ENCODE measurements at places on chromosomes 2 and 18.

DNA sequence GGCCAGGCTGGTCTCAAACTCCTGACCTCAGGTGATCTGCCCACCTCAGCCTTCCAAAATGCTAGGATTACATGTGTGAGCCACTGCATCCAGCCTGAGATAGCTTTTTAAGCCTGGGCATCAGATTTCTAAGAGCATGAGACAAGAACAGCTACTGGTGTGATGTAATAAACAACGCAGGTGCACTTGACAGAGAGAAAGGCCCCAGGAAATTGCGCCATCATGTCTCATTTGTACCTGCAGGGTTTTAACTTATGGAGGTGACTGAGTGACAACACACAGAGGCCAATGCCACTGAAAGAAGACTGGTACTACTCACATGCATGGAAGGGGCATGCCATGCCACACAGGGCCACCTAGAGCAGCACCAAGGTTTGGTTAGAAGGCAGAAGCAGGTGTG lies 209.4 kb downstream of the SP3 start:
- no peak for DNase-seq

GRCh38 chr18:36745219-36745975 lies 83.4 kb downstream of the TPGS2 start:
- DNase-seq, result no peak

DNA sequence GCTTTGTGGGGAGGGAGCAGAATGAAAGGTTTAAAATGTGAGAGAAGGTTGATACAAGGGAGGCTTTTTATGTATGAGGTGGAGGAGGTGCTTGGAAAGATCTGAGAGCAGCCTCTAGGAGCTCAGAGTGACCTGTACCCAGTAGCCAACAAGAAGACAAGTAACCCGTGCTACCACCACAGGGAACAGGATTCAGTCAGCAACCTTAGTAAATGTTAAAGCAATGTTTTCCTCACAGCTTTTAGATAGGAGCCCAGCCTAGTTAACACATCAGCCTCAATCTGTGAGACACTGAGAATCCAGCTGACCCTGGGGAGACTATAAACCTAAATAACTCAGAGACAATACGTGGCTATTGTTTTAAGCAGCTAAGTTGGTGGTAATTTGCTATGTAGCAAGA lies 194.9 kb upstream of the NT5C1B start:
- DNase-seq, result no peak

- no peak for DNase-seq
Observed at GRCh38 chr18:49167084-49167483, 216.3 kb upstream of the SMAD7 start.

- DNase-seq, result no peak
Observed at GRCh38 chr2:39516347-39517101, 79.4 kb upstream of the MAP4K3 start.

DNA sequence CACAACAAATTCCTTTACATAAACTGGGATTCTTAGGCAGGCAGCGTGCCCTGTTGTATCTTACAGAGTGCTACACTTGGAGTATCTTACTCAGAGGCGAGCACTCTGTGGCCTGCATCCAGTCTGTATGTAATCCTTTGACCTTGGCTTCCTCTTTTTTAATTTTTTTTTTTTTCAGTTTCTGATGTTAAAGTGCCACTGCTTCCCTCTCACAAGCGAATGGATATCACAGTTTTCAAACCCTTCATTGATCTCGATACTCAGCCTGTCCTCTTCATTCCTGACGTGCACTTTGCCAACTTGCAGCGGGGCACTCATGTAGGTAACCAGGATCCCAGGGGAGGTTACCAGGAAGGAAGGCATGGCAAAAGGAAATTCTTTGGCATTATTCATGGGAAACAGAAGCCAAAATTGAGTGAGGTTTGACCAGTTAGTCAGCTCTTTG lies 40.4 kb downstream of the GRHL1 start:
- DNase-seq, result no peak

GRCh38 chr2:228048838-228049490 lies 132.5 kb downstream of the SPHKAP start:
- DNase-seq, result peak; percentile 17

DNA sequence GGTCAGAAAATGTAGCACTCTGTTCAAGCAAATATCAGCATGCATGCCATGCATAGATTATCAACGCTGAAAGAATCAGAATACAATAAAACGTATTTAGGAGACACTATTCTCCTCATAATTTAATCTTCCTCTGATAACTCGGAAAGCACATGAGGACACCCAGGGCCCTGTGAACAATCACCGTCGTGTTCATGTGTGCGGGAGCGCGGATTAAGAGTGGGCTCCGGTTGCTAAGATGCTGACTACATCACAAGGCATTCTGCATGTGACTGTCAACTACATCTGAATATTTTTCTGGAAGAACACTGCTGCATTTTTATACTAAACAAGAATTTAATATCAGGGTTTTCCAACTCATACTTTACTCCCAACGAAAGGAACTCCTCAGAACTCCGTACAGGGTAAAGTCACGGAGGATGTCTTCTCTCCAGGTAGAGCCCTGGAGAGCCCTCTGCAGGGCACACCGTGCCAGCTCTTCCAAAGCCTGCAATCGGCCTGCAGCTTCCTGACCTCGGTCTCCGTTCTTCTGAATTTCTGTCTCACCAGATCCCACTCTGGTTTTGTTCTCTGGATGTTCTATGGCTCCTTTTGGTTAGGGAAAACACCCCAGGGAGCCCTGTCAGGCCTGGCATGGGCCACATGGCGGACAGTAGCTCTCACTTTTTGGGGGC lies 59.6 kb downstream of the ZNF516 start:
- DNase-seq, result no peak

- no peak for DNase-seq
Observed at GRCh38 chr2:55152475-55153412, 79.3 kb downstream of the CLHC1 start.

GRCh38 chr2:162430323-162430722 lies 86.4 kb downstream of the GCA start:
- DNase-seq, result no peak

DNA sequence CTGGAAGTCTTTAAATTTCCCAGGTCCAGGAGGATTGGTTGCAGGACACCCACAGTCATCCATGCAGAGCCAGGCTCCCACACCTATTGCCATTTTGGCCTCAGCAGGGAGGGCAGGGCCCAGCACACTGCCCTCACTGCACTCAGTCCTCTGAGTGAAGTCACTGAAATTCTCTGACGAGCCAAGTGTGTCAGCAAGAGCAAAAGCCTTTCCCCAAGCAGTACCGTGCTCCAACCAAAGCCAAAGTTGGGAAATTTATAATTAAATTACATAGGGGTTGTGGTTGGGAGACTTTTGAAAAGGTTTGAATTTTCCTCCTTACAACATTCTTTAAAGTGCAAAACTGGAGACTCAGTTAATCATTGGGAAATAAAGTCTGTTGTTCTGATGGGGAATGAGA lies 98.5 kb upstream of the CD226 start:
- DNase-seq, result no peak

DNA sequence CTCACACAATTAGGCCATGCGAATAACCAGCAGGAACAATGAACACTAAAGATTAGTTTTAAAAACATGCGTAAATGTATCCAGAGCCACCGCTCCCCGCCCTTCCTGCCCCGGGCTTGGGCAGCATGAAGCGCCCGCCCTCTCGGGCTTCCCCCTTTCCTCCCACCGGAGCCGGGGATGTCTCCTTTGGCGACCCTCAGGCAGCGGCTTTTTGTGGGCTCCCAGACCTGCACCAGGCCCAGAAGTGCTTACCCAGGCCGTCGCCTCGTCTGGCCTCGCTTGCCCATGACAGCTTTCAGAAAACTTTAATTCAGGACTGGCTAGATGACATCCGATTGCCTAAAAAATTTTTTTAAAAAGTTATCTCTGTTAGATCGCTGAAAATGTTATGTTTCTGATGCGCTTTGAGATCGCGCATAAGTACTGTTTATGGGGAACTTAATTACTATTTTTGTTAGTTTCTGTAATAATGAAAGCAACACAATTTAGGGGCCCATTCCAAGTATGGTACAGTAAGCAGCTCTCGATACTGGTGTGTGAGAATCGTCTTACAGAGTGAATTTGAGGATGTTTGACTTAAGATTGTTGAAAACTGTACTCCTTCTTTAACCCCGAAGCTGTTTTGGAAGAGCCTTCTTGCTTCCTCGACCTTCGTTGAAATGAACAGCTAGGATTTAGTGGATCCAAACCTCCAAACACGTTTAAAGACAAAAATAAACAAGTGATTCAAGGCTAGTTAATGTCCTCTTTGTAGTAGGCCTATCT lies 1.1 kb downstream of the MAP3K20 start:
- no peak for DNase-seq

DNA sequence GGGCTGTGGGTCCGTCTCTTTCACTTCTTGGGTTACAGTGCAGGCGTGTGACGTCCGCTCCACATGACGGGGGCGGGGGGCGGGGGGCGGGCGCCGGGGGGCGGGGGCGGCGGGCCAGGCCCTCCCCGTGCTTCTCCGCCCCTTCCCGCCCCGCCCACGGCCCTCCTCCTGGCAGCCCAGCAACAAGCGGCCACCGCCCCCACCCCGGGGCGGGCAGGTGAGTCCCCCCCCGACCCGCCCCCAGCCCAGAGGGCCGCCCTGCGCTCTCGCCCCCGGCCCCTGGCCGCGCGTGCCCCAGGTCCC lies 3.6 kb downstream of the ZNF516 start:
- no peak for DNase-seq

DNA sequence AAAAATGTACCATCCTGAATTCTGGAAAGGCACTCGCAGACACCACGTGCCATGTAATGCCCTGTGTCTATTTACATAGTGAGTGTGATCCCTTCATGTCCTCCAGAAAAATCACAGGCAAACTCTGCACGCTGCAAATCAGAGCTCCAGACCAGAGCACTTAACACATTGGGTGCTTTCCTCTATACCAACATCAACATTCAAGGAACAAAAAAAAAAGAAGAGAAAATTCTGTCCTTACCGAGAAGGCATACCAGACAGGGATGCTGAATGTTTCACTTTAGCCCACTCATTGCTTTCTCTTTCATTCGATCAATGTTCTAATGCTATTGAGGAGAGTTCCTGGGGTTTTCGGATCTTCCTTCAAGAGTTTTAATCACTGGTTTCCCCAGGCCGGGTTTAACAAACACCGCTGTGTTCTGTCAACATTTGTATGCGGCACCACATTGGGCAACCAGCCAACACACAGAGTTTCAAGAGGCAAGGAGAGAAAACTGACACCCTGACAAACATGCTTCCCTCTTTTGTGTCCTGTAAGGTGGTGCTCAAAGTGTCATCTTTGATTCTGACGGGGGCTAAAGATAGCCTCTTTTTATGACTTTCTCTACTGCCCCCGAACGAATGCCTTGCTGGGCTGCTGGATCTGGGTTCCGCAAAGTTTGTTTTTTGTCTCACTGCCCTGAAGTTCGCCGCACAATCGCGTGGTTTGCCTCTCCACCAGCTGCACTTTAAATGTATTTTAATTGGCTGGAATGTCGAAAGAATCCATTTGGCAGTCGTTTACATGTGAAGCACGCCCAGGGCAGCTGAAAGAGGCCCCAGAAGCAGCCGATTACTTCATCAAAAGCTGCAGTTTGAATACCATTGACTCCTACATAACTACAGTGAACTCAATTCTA lies 106.4 kb upstream of the NCKAP5 start:
- DNase-seq, result peak; percentile 90

DNA sequence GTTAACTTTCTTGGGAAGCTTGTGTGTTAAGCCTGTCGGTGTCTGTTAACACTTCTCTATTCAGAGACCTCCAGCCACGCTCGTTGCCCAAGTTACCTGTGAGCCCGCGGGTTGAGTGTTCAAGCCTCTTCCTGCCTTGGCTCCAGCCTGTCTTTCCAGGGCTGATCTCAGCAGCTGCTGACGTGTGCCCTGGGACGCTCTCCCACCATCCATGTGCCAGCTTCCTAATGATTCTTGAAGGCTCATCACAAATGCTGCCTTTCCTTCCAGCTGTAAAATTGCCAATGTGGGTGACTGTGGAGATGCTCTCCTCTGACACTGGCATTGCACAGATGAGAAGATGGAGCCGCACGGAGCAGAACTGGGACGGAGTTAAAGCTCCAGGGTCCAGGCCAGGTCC lies 6.1 kb downstream of the RNF144A start:
- peak; percentile 80 for DNase-seq

GRCh38 chr18:24814521-24814920 lies 354.1 kb downstream of the HRH4 start:
- peak; percentile 14 for DNase-seq

DNA sequence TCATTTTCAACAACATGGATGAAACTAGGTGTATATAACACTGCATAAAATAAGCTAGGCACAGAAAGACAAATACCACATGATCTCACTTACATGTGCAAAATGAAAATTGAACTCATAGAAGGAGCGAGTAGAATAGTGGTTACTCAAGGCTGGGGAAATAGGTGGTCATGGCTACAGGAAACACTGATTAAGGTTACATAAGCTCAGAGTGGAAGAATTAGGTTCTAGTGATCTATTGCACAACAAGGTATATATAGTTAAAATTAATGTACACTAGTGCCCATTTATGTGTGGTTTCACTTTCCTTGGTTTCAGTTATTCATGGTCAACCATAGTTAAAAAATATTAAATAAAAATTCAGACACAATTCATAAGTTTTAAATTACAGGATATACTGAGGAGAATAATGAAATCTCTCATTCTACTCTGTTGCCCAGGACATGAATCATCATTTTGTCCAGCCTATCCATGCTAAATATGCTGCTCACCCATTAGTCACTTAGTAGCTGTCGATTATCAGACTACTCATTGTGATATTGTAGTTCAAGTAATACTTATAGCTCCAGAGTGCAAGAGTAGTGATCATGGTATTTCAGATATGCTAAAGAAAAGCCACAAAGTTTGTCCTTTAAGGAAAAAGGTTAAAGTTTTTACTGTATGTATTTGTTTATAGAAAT lies 1530.9 kb upstream of the LRRTM1 start:
- DNase-seq, result no peak

- no peak for DNase-seq
Observed at GRCh38 chr18:45792506-45793263, 32.8 kb upstream of the SIGLEC15 start.

DNA sequence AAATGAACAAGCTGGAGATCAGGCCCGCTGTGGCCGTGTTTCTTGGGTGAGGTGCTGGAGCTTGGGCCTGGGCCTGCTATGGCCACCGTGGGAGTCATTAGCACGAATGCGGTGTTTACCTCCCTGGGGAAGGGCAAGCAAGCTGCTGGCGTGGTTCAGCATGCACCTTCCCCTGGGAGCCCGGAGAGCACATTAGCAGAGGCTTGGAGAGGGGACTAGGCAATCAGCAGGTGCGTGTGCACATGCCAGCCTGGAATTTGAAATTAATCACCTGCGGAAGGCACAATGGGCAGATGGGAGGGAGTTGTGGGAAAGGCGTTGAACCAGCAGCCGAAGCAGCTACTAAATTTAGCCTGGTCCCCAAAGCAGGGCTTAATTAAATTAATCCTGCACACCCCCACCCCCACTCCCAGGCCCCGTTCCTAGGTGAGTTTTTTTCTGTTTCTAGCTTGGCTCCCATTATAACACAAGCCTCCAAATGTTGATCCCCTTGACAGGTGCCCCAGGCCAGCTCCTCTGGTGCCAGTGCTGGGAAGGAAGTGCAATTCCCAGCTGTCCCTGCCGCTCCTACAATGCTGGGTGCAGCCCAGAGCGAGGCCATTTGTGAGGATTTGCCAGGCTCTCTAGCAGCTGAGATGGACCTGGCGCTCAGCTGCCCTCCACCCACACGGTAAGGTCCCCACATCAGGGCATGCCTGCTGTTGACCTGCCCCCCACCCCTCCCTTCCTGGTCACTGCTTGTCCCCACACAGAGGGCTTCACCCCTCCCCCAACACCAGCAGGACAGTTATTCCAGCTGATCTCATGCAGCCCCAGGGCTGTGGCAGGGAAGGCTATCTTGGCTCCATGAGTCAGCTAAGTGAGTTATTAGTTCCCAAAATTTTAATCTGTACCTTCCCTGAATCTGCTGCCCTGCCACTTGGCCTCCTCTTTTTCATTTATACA lies 115.0 kb downstream of the ZBTB7C start:
- no peak for DNase-seq

GRCh38 chr18:11279461-11279860 lies 130.1 kb upstream of the PIEZO2 start:
- DNase-seq, result no peak

All from putamen (tissue), 1 donor.